ENCODE measurements at places on chromosomes 5 and 9.

- no peak for DNase-seq
Measured at GRCh38 chr9:36842560-36843530, 191.2 kb downstream of the PAX5 start.

- DNase-seq: no peak
Measured at GRCh38 chr5:159444441-159445082, 114.3 kb upstream of the IL12B start.

DNA sequence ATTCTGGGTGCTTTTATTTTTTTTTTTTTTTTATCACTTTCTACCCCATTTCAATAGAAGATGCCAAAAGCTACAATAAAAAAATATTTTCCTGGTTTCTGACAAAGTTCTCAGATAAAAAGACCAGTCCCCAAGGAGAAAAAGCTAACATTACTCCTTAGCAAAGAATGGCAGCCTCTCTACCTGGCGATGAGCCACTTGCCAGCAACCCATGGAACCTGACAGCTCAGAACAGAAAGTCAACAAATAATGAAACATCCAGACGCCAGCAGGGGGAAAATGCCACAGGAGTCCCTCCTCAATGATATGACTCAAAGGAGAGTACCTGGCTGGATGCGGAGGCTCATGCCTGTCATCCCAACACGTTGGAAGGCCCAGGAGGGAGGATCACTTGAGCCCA lies 123.2 kb downstream of the MYO10 start:
- DNase-seq: no peak

DNA sequence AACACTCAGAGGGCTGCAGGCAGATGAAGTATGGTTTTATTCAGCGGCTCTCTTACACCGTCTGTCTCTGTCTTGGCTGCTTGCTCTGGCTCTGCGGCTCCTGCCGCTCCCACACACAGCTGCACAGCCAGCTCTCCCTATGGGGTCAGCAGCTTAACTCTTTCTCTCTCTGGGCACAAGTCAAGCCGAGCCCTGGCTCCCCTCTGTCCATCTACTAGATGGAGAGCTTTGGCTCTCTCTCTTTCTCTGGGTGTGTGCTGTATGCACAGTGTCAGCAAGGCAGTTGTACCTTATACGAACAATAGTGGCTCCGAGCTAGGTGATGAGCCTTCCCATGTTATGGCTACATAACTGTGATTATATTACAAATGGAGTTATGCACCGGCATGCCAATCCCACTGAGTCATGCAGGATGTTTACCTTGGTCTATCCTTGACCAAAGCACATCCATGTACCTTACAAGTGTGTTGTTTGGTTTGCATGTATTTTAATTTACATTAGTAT lies 19.3 kb upstream of the PPP2CA start:
- DNase-seq: no peak

DNA sequence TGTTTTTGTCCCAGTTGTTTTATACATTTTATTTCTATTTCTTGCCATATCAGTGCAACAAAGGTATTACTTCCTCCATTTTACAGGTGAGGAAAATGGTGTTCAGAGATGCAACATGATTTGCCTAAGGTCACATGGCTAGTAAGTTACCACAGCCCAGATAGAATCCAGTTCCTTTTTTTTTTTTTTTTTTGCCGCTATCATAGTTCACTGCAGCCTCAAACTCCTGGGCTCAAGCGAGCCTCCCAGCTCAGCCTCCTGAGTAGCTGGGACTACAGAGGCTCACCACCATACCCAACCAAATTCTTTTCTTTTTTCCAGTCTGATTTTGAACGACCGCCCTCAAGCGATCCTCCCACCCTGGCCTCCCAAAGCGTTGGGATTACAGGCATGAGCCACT lies 480 bp upstream of the CCDC69 start:
- DNase-seq: no peak

DNA sequence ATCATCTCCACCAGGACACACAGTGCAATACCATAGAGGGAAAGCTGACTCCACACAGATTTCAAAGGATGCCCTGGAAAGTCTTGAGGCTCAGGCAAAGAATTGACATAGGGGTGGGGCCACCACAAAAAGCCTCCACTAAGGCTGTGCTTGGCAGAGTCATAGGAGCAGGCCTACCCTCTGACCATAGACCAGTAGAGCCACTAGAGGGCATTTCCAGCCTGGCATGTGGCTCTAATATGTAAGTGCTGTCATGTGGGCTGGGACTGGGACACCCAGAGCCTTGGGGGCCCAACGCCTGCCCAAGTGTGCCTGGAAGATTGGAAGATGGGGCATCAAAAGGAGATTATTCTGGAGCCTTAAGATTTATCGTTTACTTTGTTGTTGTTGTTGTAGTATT lies 726.0 kb downstream of the DNAH5 start:
- DNase-seq: no peak

GRCh38 chr9:107838766-107839165 lies 349.2 kb upstream of the KLF4 start:
- no peak for DNase-seq

DNA sequence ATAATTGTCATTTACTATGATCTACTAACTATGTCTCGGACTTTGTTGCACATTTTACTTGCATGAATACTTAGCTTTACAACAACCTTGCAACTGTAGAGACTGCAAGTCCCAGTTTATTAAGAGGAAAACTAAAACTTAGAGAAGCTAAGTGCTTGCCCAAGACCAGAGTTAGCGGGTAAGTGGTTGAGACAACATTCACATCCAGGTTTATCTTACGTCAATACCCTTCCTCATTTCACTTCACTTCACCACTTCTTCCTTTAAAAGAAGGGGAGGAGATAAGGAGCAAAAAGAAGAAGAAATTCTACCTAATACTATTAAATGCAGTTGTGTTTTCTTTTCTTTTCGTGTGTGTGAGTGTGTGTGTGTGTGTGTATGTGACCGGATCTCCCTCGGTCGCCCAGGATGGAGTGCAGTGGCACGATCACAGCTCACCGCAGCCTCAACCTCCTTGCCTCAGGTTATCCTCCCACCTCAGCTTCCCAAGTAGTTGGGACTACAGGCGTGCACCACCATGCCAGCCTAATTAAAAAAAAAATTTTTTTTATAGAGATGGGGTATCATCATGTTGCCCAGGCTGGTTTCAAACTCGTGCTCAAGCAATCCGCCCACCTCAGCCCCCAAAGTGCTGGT lies 37.4 kb downstream of the MEGF9 start:
- no peak for DNase-seq

GRCh38 chr5:4857761-4858160 lies 282.4 kb upstream of the ADAMTS16 start:
- DNase-seq: no peak

DNA sequence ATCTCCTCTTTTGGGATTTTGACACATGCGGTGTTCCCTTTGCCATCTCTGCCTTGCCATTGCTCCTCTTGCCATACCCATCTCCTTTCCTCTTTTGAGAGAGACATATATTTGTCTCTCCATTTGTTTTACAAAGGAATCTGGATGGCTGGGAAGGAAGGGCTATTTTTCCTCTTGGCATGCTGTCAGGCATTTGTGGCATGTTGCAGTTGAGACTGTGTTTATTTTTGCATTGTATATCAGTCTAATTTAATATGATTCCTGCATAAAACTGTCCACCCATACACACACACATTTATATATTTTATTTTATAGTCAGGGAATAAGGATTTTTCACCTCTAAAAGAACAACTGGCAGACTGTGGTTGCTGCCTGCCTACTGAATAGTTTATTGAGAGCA lies 1105.8 kb upstream of the SEMA6A start:
- no peak for DNase-seq

- DNase-seq: no peak
Measured at GRCh38 chr9:98132158-98132557, 13.1 kb upstream of the TRIM14 start.

DNA sequence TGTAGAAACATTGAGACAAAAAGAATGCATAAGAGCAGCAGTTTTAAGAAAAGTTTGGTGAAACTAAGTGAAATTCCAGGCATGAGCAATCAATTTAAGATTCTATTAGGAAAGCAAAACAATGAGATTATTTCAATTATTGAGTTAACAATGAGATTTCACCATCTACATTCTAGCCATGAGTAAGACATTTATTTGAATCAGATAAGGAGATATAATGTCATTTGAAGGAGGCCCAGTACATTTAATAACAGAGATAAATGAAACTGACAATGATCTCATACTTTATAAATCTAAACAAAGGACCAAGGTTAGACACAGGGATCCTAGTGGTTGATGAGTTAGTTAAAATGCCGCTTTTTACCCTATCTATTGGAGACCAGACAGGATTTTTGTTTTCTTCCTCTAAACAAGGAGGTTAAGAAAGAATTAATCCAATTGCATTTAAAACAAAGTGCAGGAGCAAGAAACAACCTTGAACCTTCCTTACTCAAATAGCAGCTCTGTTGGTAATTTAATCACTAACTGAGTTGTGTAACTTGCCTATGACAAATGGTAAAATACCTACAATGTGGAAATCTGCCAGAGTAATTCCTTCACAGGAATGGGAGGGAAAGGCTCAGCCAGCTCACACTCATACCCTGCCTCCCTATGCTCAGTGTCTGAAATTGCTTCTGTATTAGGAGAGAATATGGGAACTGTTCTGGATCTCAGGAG lies 103.5 kb upstream of the NR3C1 start:
- DNase-seq: no peak

GRCh38 chr5:132458651-132459030 lies 31.9 kb downstream of the IRF1 start:
- DNase-seq: no peak

- DNase-seq: no peak
Measured at GRCh38 chr5:124162767-124163532, 583.5 kb downstream of the ZNF608 start.

DNA sequence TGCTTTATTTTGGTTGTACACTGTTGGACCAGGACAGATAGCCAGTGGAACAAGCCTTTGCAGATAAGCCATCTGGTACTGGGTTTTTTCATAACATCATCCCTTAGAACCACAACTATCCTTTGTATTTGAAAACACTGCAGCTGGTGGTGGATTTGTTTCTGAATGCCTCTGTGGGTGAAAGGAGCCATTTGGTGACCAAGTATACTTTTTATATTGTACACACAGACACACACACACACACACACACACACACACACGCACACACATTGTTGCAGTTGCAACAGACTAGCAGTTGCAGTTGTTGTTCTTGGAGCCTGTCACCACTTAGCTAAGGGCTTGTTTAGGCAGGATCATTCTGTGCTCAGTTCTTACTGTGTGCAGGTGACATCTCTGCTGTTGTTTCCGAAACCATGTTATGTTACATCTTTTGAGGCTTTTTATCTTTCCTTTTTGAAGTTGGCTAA lies 22.9 kb upstream of the CAVIN4 start:
- no peak for DNase-seq

GRCh38 chr5:112691758-112692157 lies 45.9 kb upstream of the APC start:
- DNase-seq: no peak

DNA sequence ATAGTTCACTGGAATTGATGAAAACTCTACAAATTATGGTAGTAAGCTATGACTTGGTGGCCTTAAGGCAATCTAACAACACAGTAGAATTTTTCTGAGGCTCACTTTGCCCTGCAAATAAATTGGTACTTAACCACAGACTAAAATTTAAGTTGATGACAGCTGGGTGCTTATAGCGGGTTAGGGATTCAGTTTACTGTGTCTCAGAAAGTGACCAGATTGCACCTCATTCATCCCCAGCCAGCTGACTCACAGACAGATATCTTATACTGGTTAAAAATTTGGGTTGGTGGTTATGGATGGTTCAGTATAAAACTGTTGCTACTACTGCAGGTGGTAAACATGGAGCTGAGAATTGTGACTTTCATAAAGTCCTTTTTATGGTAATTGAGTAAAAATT lies 2.8 kb downstream of the CKS2 start:
- DNase-seq: no peak

DNA sequence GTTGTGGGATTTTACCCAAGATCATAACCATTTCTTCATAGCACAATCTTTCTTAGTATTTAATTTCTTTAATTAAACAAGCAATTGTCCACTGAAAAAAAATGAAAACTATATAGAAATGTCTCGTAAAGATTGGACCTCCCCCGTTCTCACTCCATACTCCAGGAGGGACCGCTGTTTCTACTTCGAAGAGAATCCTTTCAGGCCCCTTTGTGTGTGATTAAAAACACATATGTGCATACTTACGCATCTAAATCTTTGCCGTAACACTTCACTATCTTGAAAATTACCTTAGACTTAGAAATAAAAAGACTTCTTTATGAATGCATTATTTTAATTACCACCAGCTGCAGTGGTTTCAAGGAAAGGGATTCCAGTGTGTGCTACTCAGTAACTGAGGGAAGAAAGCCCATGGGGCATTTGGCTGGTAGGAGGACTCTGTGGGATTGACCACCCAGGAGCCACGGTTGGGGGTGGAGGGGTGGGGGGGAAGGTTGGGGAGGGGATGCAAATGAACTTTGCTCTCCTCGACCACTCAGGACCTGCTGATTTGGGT lies 209.1 kb downstream of the FAM114A2 start:
- no peak for DNase-seq

DNA sequence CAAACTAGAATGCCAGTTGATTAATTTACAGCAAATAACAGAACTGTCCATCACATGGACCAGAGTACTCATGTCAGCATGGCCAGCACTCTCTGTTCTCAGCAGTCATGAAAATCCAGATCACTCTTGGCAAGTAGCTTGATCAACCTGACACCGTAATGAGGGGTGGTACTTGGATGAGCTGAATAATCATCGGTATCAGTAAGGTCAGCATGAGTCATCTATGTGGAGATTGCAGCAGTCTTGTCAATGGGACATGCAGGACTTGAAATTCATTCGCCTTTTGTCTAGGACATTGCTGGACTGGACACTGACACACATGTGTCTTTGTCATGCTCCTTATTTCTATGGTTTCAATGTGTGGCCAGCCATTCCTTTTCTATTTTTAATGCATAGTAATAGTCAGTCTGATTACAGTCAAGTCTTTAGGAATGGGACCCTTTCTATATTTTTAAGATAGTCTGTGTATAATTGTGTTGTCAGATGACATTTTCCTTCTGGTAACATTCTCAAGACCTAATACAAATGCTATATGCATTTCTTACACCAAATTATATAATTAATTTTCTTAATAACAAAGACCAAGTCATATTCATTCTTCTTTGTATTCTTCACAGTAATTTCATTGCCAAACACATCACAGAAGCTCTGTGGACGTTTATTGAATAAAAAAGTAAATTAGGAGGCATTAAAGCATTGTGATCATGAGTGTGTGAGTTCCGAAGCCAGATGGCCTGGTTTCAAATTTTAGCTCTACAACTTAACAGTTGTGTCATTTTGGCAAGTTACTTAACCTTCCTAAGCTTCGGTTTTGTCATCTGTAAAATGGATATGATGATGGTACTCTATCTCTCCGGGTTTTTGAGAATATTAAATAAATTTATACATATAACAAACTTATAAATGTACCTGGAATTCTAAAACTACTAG lies 57.4 kb downstream of the ADAMTSL1 start:
- no peak for DNase-seq

DNA sequence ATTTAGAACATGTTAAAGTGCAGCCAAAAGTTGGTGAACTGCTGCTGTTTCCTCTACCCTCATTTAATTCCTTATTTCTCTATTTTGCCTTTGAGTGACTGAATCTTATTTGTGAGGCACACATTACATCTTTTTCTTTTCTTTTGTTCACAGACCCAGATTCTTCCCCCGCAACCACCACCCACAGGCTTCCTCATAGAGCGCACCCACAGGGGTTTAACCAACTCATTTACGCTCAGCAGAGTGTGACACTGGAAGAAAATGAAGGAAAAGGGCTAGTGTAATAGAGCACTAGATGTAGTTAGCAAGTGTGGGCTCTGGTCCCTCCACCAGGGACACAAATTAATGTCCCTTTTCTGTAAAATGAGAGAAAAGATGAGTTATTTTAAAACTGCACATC lies 200.7 kb downstream of the PARP8 start:
- no peak for DNase-seq

All from stimulated activated CD4-positive, alpha-beta T cell treated with anti-CD3 and anti-CD28 coated beads, Interleukin-1b, Interleukin-23, amount 100 ng/mL, for 1 hour (primary cell).